ENCODE measurements at places on chromosomes 13 and 19.

GRCh38 chr13:41562083-41562482 is 104.7 kb downstream of the RGCC start:
- DNase-seq = peak; percentile 72

DNA sequence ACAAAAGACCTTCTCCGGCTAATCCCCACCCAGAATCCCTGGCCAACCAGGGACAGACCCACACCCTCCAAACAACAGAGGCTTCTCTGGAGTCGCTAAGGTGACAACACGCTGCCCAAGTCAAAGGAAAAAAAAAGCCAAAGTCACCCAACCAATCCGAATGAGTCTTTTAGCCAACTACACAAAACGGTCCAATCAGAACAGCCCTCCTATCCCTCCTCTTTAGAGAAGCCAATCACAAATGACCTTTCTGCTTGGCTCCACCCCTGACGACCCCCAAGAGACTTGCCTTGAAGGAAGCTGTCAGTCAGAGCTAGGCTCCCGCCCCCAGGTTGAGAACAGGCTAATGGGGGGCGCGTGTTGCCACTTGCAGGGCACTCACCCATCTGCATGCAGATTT is 6.6 kb upstream of the FBXW9 start:
- peak; percentile 46 for DNase-seq

DNA sequence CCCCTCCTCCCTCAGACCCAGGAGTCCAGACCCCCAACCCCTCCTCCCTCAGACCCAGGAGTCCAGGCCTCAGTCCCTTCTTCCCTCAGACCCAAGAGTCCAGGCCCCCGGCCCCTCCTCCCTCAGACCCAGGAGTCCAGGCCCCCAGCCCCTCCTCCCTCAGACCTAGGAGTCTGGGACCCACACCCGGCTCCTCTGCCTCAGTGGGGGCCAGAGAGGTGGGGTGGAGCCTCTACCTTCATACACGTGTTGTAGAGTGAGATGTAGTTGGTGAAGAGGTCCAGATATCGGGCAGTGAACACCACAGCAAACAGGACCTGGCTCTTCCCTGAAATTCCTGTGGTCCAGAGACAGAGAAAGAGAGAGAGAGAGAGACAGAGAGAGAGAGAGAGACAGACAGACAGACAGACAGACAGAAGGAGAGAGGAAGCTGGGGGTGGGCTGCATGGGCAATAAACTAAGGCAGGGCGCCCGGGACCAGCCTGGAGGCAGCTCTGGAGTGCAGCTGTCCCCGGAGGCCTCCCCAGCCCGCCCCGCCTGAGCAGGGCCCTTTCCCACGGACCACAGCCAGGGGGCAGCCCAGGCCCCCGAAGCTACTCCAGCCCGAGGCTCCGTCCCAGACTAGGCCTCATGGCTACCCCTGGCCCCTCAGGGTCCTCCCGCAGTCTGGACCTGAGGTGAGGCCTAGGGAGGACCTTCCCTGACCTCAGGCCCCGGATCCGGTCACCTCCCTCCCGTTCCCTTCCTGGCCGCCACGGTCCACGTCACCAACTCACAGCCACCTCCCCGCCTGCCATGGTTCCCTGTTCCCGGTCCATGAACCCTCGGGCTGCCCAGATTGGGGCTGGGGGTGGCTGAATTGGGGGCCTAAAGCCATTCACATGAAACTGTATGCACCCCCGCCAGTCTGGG is 907 bp downstream of the KDELR1 start:
- no peak for DNase-seq

- DNase-seq = no peak
These were observed 304.4 kb downstream of the DCLK1 start for GRCh38 chr13:35826626-35827254.

- no peak for DNase-seq
These were observed 10.3 kb downstream of the SERP2 start for GRCh38 chr13:44383945-44384344.

- peak; percentile 26 for DNase-seq
These were observed 46.7 kb downstream of the NOTCH3 start for GRCh38 chr19:15154002-15154612.

GRCh38 chr13:113935001-113935844 is 38.7 kb downstream of the C13orf46 start:
- DNase-seq = no peak

DNA sequence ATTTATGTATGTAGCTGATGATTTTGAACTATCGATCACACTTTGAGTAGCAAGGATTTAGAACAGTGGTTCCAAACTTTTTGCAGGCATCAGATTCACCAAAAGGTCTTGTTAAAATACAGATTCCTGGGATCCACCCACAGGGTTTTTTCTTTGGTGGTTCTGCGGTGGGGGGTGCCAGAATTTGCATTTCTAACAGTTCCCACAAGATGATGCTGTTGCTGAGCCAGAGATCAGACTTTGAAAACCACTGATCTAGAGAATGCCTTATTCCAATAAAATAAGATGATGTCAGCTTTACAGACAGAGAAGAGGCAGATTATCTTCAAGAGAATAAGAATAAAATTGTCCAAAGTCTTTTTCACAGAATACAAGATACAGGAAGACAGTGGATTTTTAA is 80.9 kb upstream of the SHISA2 start:
- no peak for DNase-seq

- peak; percentile 6 for DNase-seq
These were observed 17.2 kb downstream of the BLOC1S3 start for GRCh38 chr19:45195764-45196163.

DNA sequence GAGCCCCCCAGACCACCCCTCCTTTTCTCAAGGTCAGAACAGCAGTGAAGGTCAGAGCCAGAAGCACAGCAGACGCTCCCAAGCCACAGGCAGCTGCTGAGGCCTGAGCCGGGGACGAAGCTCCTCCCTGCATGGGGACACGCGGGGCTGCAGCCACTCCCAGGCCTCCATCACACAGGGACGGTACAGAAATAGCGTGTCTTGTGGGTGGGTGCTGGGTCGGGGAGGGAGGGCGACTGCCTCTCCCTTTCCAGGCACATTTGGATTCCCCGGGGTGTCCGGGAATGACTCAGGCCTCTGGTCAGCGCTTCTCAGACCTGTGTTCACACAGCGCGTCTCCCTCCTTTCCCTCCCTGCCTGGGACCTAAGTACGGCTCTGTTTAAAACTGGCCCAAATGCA is 33.2 kb downstream of the RASA3 start:
- peak; percentile 51 for DNase-seq

GRCh38 chr13:89227356-89227755 is 1556.2 kb downstream of the SLITRK5 start:
- DNase-seq = no peak

GRCh38 chr19:1521636-1522035 is 2.2 kb upstream of the PLK5 start:
- DNase-seq = no peak

GRCh38 chr13:24407844-24408243 is 98.5 kb downstream of the C1QTNF9 start:
- no peak for DNase-seq

DNA sequence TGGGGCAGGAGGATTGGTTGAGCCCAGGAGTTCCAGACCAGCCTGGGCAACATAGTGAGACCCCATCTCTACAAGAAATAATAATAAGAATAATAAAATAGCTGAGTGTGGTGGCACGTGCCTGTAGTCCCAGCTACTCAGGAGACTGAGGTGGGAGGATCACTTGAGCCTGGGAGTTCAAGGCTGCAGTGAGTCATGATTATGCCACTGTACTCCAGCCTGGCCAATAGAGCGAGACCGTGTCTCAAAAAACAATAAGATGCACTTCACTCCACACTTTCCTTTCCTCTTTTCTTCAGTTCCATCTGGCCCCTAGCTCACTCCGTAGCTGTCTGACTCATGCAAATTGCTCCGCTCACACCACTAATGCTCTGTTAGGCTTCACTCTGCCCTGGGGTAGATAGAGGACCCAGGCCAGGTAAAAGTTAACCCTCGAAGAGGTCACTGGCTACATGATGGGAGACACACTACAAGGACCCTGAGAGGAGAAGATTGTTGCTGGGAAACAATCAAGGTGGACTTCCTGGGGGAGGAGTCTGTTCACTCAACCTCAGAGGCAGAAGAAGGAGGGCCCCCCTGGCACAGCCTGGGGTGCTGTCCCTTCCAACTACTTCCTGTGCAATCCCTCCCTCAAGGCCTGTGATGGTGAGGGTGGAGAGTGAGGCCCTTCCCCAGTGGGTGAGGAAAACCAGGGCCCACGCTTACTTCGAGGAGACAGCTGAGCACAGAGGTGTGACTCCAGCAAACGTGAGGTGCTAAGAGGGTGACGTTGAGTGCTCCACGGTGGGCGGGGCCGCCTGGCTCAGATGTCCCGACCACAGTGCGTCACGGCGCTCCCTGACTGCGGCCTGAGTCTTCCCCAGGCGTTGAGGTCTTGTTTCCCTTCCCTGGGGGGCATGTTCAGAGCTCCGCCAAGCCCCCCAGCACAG is 8.8 kb upstream of the TNFSF9 start:
- DNase-seq = no peak

GRCh38 chr13:98959786-98960605 is 17.9 kb downstream of the DOCK9 start:
- DNase-seq = no peak

- peak; percentile 43 for DNase-seq
These were observed 133.3 kb downstream of the USP12 start for GRCh38 chr13:27038323-27038722.

DNA sequence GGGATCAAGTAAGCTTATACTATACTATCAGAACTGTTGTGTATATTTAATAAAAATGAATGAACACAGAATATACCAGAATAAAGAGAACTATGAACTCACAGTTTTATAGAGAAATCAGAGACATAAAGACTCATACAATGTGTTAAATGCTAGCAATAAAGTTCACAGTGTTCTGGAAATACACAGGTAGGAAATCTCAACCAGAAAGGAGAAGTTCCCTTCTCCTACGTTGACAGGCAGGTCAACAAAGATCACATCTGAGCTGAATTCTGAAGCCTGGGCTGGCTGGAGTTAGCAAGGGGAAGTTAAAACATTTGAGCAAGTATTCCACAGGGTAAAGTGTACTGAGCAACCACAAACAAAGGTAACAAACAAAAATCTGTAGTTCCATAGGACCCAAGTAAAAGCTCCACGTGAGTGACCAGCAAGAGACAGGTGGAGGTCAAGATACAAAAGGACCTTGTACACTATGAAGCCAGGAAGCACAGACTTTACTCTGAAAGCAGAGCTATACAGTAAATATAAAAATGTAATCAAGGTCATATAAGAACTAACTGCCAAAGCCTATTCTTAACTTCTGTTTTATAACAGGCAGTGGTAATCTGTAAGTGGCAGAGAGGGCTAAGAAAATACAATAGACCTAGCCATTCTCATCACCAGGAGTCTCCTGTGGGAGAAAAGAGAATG is 13.0 kb downstream of the FBXL3 start:
- no peak for DNase-seq

DNA sequence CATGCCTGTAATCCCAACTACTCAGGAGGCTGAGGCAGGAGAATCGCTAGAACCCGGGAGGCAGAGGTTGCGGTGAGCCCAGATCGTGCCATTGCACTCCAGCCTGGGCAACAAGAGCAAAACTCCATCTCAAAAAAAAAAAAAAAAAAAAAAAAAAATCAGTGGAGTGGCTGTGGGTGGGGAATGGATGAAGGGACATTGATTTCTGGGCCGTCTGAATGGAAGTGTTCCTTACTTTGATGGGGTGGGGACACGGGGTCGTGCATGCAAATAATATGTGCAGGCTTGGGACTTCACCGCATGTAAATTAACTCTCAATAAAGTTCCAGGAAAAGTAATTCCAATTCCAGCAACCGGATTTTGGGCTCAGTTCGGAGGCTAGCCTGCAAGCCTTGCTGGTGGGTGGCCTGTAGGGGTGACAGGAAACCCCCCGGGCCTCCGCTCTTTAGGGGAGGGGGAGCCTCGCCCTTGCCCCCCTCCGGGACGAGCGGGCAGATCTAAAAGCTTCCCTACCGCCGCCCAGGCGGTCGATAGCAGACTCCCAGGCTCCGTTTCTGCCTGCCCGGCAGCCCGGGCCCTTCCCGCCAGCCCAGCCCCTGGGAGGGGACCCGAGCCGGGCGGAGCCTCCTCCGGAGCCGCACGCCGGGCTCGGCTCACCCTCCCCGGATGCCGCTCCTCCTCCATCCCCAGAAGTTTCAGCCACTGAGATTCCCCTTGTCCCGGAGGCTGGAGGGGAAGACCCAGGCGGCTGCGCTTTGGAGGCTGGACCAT is 48.0 kb upstream of the ADGRE5 start:
- no peak for DNase-seq

GRCh38 chr13:91902291-91902690 is 503.9 kb downstream of the GPC5 start:
- no peak for DNase-seq
